ENCODE measurements at places on chromosomes 16 and 17.
A peak's percentile ranks its signal among the peaks of the same experiment; 100 is the strongest.

GRCh38 chr16:17555176-17555575 is 84.4 kb upstream of the XYLT1 start:
- no peak for DNase-seq

DNA sequence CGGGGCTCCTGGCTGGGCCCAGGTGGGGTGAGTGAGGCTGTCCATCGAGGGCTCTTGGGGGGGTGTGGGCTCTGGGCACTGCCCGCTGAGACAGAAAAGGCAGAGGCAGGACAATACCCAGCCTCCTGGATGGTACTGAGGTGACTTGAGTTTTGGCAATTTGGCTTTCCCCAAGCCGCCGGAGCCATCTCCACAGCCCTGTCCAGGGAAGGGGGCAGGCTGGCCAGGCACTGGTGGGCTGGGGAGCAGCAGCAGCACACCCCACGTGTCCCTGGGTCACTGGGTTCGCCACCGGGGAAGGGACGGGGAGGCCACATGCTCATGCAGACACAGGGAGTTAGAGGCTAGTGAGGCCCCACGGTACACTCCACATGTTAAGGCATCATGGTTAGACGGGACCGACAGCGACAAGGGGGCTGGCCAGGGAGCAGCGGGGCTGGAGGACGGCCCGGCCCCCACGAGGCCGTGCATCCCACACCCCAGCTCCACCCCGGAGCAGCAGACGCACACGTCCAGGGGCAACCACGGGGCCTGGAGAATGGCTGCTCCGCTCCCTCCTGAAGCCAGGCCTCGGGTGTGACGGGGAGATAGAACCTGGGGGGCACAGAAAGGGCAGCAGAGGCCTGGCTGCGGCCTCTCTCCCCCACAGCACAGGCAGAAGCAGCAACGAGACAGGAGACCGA is 3.0 kb downstream of the ARHGDIA start:
- peak; percentile 47 for DNase-seq

- no peak for DNase-seq
Observed at GRCh38 chr17:14359163-14360020, 58.5 kb downstream of the HS3ST3B1 start.

- DNase-seq: no peak
Observed at GRCh38 chr17:45791935-45792334, 7.8 kb downstream of the CRHR1 start.

- DNase-seq: no peak
Observed at GRCh38 chr16:24471561-24472350, 67.6 kb upstream of the RBBP6 start.

- DNase-seq: no peak
Observed at GRCh38 chr16:79887541-79888540, 287.3 kb upstream of the MAF start.

DNA sequence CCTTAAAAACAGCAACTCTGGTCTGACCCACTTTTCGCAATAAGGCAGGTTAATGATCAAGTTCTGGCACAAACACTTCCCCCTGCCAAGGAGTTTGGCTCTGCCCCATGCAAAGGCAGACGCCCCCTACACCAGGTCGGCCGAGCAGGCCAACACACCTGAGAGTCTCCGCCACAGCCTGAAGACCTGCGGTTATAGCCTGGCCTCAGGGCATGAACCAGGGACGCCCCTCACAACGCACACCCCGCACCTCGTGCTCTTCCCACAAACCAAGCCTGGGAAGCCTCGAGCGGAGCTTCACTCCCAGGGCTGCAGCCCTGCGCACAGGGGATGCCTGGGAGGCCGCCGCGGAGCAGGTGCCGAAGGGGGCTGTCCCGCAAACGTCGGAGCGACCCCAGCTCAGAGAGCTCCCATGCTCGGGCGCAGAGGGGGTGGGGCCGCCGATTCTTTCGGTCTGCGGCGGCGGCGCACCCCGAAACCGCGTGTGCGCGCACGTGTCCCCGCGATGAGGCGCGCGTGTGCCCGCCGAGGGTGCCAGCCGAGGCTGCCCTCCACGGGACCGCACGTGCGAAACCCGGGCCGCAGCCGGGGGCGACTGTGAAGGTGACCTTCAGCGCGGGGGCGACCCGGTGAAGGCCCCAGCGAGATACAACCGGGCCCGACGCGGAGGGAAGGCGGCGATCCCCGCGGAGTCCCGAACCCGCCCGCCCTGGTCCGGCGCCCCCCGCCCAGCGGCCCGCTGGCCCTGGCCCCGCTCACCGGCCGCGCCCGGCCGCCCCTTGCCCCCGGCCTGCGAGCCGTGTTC is 559 bp downstream of the CLUH start:
- DNase-seq: peak; percentile 45

DNA sequence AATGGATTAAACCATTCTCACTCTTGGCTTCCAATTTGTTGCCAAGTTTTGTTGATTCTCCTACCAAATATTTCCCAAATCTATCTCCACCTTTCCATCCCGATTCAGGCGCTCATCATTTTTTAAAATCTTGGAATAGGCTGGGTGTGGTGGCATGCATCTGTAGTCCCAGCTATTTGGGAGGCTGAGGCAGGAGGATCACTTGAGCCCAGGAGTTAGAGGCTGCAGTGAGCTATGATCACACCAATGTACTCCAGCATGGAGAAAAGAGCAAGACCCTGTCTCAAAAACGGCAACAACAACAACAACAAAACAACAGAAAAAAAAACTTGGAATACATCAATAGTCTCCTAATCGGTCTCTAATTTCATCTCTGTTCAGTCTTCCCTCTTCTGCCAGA is 902 bp upstream of the NKIRAS2 start:
- no peak for DNase-seq

GRCh38 chr16:73025151-73025855 is 22.6 kb downstream of the ZFHX3 start:
- no peak for DNase-seq

DNA sequence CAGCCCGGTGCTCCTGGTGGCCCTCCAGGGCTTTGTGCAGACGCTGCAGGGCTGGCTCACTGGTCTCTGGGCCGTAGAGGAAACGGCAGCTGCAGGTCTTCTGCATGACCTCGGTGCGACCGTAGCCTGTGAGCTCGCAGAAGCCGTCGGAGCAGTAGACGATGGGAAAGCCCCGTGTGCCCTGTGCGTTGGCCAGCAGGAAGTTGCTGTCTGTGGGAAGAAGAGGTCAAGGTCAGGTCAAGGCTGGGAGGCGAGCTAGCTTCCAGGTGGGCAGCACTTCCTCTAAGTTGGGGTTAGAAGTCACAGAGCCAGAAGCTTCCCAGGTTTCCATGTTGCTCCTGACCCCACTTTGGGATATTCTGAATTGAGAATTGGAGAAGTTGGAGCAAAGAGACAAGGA is 2.1 kb downstream of the KCNH4 start:
- DNase-seq: no peak

DNA sequence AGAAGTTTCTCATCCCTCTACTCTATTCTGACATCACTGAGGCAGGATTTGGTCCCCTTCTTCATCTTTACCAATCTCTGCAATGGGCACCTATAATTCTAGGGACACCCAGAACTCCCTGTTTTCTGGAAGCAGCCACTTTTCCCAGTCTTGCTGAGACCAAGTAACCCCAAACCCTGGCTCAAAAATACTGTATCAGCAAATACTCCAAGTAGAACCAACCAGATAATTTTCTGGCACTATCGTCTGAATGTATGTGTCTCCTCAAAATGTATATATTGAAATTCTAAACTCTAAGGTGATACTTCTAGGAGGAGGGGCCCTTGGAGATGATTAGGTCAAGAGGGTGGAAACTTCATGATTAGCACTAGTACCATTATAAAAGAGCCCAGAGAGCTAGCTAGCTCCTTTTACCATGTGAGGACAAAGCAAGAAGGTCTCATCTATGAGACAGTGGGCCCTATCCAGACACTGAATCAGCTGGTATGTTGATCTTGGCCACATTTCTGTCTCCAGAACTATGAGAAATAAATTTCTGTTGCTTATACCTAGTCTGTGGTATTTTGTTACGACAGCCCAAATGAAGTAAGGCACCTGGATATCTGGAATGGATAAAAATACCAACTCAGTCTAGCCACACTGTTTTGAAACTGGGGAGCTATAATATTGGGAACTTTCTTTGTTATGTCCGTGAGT is 464.4 kb downstream of the CDH11 start:
- no peak for DNase-seq

DNA sequence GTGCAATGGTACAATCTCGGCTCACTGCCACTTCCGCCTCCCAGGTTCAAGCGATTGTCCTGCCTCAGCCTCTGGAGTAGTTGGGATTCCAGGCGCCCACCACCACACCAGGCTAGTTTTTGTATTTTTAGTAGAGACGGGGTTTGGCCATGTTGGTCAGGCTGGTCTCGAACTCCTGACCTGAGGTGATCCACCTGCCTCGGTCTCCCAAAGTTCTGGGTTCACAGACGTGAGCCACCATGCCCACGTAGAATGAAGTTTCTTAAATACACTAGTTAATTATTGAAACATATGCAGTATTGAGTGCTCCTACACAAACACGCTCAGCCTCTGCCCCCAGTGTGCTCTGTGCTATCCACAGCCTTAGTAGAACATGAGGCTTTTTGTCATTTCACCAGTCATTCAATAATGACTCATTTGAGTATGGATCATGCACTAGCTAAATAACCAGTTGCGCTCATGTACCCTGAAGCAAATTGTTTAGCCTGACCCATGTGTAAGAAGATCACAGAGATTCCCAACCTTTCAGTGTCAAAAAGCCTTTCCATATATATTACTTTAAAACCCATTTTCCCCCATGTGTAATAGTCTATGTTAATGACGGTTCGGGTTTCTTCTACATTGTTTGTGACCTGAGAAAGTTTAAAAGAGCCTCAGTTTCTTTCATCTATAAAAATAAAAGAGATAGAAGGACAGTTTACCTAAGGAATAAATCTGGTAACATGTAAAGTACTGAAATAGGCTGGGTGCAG is 49.7 kb downstream of the TUBD1 start:
- DNase-seq: no peak

Data from HAP-1 (cell line).